Heart left ventricle (tissue), 16 donors: ENCODE measurements at places on chromosomes 12 and 14. TPM values are rescaled to one million over a fixed set of nuclear protein-coding genes. Genes with fewer than 3 reads are reported as not detected.

DNA sequence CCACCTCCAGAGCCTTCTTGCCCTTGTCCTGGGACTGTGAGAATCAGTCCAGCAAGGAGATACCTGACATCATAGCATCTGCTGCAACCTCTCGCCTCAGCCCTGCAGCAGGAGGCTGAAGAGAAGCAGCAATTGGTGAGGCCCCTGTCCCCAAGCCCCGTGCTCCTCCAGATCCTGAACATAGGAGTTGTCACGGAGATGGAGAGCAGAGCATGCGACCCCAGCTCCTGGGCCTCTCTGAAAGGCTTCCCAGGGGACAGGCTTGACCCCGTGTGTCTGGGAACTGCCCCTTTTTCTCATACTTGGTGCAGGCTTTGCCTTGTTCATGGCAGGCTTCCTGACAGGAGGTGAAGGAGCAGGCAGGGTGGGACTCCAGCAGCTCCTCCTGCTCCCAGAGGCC lies 127.7 kb upstream of the PZP start:
- H3K36me3 ChIP-seq = no peaks in the 10 kb centered on the region
- H3K4me3 ChIP-seq = no peak overlapping the region

- DNase-seq = no peak
- H3K4me1 ChIP-seq = peaks cover 9% of the 10 kb centered on the region
- no peak overlapping the region for H3K4me3 ChIP-seq
These were observed 49.4 kb downstream of the BICD1 start for GRCh38 chr12:32155961-32156529.

The SRRM4 gene
- total RNA-seq = 0.12 TPM

- no peaks in the 10 kb centered on the region for H3K27me3 ChIP-seq
- H3K36me3 ChIP-seq = no peaks in the 10 kb centered on the region
- no peaks in the 10 kb centered on the region for H3K4me1 ChIP-seq
- no peak overlapping the region for H3K27ac ChIP-seq
These were observed 162.5 kb downstream of the C12orf50 start for GRCh38 chr12:87866578-87867292.

The NDUFA12 gene
- 356 TPM for total RNA-seq

DNA sequence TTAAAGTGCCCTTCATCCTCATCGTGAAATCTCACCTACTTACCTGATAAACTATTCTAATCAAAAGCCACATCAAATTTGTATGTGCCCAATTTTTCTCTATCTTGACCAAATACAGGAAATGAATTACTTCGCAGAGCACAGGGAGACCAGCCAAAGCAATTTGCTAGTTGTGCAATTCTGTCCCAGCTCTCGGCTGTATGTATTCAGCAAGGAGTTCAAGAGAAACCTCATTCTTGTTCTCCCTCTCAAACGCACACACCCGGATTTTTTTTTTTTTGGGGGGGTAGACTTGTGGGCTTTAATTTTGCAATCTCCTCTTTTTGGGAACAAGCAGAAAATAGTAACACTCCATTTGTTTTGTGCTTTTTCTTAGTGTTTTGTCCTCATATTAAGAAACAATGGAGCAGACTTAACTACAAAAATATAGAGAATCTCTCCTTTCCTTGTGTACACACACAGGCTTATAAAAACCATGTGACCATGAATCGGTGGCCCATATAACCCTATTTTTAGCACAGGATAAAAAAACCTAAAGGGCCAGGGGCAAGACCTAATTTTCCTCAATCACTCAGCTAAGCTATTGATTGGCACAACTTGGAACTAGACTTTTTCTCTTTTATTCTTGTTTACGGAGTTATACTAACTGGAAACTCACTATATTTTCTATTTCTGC lies 64.2 kb downstream of the MBIP start:
- no peak overlapping the region for H3K27ac ChIP-seq
- H3K27me3 ChIP-seq = no peaks in the 10 kb centered on the region
- H3K4me1 ChIP-seq = no peaks in the 10 kb centered on the region
- no peak for DNase-seq
- no peaks in the 10 kb centered on the region for H3K36me3 ChIP-seq

DNA sequence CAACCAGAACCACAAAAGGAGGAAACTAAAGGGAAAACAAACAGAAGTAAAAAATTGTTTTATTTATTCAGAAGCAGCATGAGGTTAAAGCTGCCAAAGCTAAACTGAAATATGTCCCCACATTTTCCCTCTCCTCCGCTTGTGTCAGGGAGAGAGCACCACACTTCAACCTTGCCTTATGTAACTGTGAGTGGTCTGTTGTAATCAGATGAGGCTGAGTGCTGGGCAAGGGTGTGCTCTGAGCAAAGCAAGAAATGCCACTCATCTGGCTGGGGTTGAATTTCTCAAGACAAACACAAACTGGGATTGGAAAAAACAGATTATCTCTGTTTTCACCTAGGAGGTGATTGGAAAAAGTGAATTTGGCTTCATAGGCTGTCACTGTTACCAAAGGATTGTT lies 12.2 kb downstream of the CAPZA3 start:
- H3K27ac ChIP-seq = no peak overlapping the region
- no peaks in the 10 kb centered on the region for H3K36me3 ChIP-seq
- no peak for DNase-seq
- peaks cover 30% of the 10 kb centered on the region for H3K4me1 ChIP-seq
- H3K27me3 ChIP-seq = no peaks in the 10 kb centered on the region

The MYO1A gene
- 0.77 TPM for total RNA-seq

The ESPL1 gene
- 6.1 TPM for total RNA-seq

The FLVCR2 gene
- total RNA-seq = 9.1 TPM

- no peak overlapping the region for H3K4me3 ChIP-seq
- no peak for DNase-seq
- H3K27ac ChIP-seq = peak overlapping the region; percentile 46
- no peaks in the 10 kb centered on the region for H3K27me3 ChIP-seq
- H3K4me1 ChIP-seq = peaks cover 13% of the 10 kb centered on the region
These were observed 57.1 kb downstream of the ERC1 start for GRCh38 chr12:1047898-1048660.

DNA sequence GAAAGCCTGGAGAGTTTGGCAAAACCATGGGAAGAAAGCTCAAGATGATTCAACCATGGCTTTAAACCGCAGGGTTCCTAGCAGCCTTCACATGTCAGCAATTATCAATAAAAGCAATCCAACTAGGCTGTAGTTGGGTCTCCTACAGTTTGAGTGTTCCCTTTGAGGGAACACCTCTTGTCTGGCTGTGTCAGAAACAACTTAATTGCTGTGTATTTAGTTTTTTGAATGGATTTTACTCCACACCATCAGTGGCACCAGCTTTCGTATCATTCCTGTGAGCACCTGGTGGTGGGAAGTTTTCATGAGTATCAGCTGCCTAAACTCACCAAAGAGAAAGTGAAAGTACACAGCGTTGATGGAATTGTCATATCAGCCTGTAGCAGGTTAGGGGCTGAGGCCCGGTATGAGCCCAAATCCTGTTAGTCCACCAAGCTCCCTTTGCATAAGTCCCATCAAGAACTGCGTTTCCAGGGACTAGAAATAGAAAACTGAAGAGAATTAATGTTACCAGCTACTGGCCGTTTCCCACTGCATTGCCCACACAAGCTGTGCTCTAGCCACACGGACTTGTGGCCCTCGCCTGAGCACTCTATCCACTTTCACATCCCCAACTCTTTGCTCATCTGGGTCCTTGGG lies 10.9 kb upstream of the IL26 start:
- DNase-seq = no peak
- peak overlapping the region; percentile 51 for H3K27ac ChIP-seq

GRCh38 chr12:108696111-108696995 lies 35.0 kb downstream of the CORO1C start:
- H3K36me3 ChIP-seq = peaks cover 8% of the 10 kb centered on the region
- no peak overlapping the region for H3K27ac ChIP-seq
- no peaks in the 10 kb centered on the region for H3K27me3 ChIP-seq
- H3K4me1 ChIP-seq = peaks cover 72% of the 10 kb centered on the region
- H3K4me3 ChIP-seq = no peak overlapping the region

The BICDL1 gene
- not detected for total RNA-seq

The RASSF9 gene
- total RNA-seq = 5.8 TPM

DNA sequence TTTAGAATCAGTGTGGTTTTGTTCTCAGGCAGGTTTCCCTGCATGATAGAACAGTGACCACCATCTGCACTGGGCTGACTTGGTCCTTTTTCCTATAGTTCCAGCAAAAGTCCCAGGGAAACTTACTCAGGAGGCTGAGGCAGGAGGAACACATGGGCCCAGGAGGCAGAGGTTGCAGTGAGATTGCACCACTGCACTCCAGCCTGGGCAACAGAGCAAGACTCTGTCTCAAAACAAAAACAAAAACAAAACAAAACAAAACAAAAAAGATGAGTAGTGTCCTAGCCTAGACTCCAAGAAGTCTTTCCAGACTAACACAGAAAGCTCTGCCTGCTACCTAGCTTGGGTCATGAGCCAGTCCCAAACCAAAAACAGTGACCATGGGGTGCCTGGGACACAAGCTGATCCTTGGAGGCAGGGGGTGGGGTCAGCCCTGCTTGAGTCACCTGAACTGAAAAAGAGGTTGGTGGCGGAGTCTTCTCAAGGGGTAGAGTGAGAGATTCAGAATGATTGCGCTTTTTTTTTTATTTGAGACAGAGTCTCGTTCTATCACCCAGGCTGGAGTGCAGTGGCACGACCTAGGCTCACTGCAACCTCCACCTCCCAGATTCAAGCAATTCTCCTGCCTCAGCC lies 7.4 kb upstream of the SLC11A2 start:
- H3K27ac ChIP-seq = no peak overlapping the region
- H3K4me3 ChIP-seq = no peak overlapping the region

The KRT80 gene
- total RNA-seq = not detected

The OASL gene
- total RNA-seq = 0.32 TPM

GRCh38 chr12:81303935-81304334 lies 226.1 kb downstream of the ACSS3 start:
- no peak for DNase-seq
- H3K36me3 ChIP-seq = no peaks in the 10 kb centered on the region
- H3K27me3 ChIP-seq = no peaks in the 10 kb centered on the region
- H3K4me1 ChIP-seq = no peaks in the 10 kb centered on the region
- H3K27ac ChIP-seq = no peak overlapping the region

The ZNF891 gene
- 1.2 TPM for total RNA-seq

DNA sequence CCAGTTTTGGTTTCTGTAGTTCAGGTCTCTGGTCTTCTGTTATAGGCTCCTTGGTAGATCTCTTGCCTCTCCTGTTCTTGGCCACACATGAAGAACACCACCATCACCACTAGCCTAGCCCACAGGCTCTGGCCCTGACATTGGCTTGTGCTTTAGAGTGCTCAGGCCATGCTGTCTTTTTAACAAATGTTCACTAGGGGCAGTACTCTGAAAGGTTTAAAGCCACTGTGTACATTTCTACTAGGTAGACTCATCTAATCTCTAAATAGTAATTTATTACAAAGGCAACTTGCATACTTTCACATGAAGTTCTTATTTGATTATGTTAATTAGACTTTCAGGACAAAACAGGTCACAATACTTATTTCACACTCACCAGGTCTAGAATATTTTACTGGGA lies 38.3 kb downstream of the PDE6H start:
- H3K4me3 ChIP-seq = no peak overlapping the region
- no peak for DNase-seq
- no peaks in the 10 kb centered on the region for H3K4me1 ChIP-seq
